ENCODE measurements at places on chromosomes 3 and 15.
A peak's percentile ranks its signal among the peaks of the same experiment; 100 is the strongest.

DNA sequence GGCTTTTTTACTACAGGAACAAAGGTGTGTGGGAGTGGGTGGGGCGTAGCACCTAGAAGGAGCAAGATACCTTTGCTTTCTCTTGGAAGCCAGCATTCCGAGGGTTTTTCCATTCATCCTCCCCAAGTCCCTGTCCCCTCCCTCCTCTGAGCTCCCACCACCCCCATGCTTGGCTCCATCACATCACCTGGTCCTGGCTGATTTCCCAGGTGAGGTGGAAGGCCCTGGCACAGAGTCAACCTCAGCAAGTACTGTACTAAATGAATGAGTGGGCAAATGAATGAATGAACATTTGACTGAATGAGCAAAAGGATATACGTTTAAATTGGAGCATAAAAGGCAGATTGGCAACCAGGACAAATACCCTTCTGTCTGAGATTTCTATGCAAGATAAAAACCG is 45.4 kb downstream of the DZIP1L start:
- DNase-seq = no peak

DNA sequence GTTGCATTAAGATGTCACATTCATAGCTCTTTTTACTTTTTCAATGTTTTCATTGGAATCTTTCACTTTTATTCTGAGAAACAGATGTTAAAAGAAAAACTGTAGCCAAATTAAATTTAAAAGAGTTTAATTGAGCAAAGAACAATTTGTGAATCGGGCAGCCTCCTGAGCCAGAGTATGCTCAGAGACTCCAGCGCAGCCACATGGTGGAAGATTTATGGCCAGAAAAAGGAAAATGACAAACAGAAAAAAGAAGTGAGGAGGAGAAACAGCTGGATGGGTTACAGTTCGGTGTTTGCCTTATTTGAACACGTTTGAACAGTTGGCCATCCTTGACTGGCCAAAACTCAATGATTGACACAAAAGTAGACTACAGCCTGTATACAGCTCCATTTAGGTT is 33.8 kb upstream of the RAB11A start:
- no peak overlapping the region for H3K27ac ChIP-seq
- no peaks in the 10 kb centered on the region for H3K36me3 ChIP-seq
- no peak overlapping the region for H3K4me3 ChIP-seq
- H3K27me3 ChIP-seq = no peaks in the 10 kb centered on the region

- no peak overlapping the region for H3K4me3 ChIP-seq
- H3K4me1 ChIP-seq = no peaks in the 10 kb centered on the region
- H3K36me3 ChIP-seq = no peaks in the 10 kb centered on the region
- DNase-seq = no peak
Measured at GRCh38 chr3:165503825-165504224, 307.6 kb upstream of the SLITRK3 start.

DNA sequence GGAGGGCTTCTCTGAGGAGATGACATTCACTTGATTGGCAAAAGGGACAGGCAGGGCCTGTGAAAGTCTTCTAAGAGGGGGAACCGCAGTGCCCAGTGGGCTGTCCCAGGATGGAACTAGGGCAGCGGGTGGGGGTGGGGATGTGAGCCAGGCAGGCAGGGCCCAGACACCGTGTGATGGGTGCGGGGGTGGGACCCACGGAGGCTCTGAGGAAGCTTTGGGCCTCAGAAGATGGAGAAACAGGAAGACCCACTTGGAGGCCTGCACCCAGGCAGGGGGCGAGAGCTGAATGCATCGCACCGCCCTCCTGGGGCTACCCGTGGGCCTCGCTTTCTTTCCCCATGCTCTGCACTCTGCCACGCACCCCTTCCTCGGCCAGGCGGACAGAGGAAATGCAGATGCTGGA is 32.9 kb upstream of the ACAD9 start:
- no peak overlapping the region for H3K27ac ChIP-seq
- no peak for DNase-seq
- no peaks in the 10 kb centered on the region for H3K27me3 ChIP-seq
- H3K36me3 ChIP-seq = no peaks in the 10 kb centered on the region
- no peak overlapping the region for H3K4me3 ChIP-seq

GRCh38 chr3:116517308-116517707 is 72.0 kb upstream of the LSAMP start:
- H3K4me1 ChIP-seq = no peaks in the 10 kb centered on the region
- H3K27me3 ChIP-seq = no peaks in the 10 kb centered on the region
- no peaks in the 10 kb centered on the region for H3K36me3 ChIP-seq
- H3K27ac ChIP-seq = no peak overlapping the region

DNA sequence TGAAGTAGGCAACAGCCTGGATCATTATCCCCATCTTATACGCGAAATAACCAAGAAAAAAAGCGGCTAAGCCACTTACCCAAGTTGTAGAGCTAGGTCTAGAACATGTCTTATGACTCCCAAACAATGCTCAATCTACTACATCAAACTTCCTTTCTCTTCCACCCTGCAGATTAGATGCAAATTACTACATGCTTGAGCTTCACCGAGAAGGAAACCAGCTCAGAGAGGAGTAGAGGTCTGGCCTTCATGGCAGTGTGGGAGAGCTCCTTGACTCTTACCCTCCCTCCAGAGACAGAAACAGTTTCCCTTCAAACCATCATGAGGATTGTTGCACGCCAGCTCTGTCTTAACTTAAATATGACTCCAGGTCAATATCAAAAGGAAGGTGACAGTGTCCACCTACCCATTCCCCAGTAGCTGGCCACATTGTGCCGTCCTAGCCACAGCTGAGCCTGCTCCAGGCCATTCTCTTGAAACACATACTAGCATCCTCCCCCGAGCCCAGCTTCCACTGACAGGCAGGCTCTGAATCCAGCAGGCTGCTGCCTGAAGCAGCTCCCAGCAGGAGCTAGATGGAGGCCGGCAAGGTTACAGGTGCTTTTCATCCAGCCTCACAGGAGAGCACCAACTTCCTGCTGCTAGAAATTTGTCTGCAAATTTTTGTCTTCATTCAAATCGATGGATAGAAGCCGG is 56.8 kb downstream of the CPN2 start:
- H3K4me3 ChIP-seq = no peak overlapping the region
- no peaks in the 10 kb centered on the region for H3K27me3 ChIP-seq
- H3K27ac ChIP-seq = 0 out of 2 replicates have a peak overlapping the region, but pooled peaks have one; percentile 4
- DNase-seq = no peak
- no peaks in the 10 kb centered on the region for H3K36me3 ChIP-seq

DNA sequence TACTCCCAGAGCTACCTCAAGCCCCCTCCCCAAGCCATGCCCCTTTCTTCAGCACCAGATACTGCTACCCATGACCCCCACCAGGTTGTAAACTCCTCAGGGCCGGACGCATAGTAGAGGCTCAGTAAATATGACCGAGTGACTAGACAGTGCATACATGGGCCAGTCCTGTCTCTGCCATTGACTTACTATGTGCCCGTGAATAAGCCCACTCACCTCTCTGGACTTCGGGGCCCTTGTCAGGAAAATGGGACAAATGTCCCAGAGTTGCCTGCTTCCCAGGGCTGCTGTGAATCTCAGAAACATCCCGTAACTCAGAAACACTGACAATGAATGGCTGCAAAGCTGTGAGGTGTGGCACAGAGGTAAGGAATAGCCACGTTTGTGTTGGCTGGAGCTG is 48.2 kb upstream of the FGD5 start:
- no peak overlapping the region for H3K4me3 ChIP-seq
- no peaks in the 10 kb centered on the region for H3K4me1 ChIP-seq
- no peaks in the 10 kb centered on the region for H3K27me3 ChIP-seq

GRCh38 chr15:99442252-99442897 is 123.4 kb upstream of the MEF2A start:
- H3K4me1 ChIP-seq = peaks cover 17% of the 10 kb centered on the region
- no peak overlapping the region for H3K27ac ChIP-seq
- H3K27me3 ChIP-seq = no peaks in the 10 kb centered on the region
- no peak overlapping the region for H3K4me3 ChIP-seq
- peak; percentile 46 for DNase-seq
